ENCODE measurements at places on chromosomes 11 and 22.

DNA sequence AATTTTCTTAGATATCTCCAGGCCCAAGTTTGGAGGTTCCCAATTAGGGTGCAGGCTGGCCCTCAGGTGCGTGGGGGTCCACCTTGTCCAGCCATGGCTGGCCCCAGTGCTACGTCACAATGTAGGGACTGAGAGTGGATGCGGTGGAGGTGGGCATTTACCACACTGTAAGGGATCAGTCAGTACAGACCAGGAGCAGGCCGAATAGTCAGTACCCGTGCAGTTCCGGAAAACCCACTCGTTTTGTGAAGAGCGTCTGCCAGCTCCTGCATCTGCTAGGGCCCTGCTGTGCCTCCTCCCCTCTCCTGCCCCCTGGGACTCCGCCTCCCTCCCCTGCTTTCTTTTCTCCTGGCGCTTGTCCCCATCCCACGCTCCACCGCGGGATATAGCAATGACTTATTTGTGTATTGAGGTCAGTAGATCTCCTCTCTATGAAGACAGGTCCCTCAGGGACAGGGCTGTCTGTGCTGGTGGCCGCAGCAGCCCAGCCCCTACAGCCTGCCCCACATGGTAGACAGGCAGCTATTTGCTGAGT, 50.4 kb upstream of the SEPTIN5 start:
- DNase-seq, result no peak

DNA sequence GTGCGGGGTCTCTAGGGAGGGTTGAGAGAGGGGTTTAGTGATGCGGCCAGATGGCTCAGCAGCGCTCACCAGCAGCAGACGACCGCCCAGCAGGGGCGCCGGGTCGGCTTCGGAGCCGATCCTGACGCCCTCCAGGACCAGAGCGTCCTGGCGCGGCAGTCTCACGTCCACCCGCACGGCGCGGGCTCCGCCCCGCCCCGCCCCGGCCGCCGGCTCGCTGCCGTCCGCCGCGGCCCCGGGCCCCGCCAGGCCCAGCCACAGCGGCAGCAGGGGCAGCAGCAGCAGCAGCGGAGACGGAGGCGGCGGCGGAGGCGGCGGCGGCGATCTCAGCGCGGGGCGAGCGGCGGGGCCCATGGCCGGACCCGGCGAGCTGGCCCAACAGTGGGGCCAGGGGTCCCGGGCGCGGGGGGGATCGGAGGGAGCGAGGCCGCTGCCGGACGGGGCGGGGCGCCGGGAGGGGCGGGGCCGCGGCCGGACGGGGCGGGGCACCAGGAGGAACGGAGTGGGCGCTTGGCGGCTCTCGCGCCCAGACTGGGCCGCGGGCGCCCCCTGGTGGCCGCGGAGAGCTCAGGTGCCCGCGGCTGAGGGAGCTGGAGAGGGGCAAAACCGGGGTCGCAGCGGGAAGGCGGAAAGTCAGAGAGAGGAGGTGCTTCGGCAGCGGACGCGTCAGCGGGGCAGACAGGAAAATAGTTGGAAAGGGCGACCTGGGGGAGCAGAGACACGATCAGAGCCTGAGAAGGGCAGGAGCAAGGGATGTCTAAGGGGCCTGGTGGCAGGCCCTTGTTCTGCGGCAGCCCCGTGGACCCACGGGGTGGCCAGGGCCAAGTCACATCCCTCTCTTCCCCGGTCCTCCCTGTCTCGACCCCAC, at the start of gene RNF215:
Gene RNF215, minus strand, starts transcription at position 452 of the 868 bp plus-strand sequence. Its CDS starts 98 bp downstream, at position 354.
- peak; percentile 61 for DNase-seq

- peak; percentile 93 for DNase-seq
Measured at GRCh38 chr11:406796-407650, 7.8 kb downstream of the SIGIRR start.

DNA sequence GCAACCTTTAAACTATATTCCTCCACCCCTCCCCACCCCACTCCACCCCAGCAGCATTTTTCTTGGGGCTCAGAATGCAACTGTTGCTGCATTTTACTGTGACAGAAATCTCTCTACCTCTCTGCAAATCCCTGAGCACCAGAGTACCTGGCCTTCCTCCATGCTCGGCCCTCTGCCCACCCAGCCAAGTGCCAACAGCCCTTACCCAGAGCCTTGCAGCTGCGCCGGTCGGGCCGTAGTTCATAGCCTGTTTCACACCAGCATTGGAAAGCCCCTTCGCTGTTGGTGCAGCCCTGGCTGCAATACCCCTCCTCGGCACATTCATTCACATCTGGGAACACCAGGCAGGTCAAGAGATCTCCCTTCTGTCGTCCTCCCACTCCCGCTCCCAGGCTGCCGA, 23.4 kb downstream of the LRP4 start:
- no peak for DNase-seq

DNA sequence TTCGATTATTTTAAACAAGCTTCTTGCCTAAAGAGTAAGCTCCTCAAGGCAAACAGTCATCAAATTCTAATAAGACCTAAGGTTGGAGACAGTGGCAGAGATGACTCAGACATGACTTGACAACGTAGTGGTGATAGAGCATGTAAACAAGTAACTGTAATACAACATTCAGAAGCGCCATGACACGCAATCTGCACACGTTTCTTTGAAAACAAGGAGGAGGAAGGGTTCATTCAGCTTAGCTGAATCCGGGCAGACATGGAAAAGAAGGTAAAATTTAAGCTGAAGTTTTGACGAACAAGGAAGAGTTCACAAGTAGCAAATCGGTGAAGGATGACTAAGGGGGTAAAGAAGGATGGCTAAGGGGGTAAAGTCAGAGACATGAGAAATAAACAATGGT, 152.4 kb upstream of the ZC3H12C start:
- DNase-seq, result no peak

DNA sequence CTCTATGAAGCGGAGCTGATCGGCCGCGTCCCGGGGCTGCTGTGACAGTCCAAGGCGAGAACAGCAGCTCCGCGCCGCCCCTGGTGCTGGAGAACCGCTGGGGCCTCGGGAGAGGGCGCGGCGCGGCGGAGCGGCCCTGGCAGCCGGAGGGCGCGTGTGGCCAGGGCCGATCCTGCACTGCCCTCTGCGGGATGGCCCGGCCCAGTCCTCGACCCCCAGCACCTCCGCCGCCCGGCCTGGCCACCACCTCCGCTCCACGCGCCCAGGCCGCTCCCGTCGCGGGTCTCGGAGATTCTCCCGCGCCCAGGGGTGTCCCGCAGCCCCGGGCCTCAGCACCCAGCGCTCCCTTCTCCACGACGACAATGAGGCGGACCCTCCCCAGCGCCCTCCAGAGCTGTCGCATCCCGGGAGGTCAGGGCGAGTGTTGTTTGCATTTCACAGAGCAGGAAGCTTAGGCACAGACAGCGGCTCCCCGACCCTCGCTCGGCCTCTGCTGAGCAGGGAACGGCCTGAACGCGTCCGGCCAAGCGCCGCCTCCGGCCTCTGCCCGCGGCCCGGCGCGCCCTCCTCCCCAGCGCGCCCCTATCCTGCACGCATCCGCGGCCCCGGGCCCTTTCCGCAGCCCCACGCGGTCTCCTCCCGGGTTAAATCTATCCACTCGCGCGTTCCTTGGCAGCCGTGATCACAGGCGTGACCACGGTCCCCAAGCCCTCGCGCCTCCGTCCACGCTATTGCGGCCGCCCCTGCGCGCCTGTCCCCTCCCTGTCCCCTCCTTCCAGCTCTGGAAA, 109.7 kb downstream of the WNT7B start:
- DNase-seq, result no peak

GRCh38 chr11:12531681-12532080, 142.5 kb upstream of the TEAD1 start:
- no peak for DNase-seq

DNA sequence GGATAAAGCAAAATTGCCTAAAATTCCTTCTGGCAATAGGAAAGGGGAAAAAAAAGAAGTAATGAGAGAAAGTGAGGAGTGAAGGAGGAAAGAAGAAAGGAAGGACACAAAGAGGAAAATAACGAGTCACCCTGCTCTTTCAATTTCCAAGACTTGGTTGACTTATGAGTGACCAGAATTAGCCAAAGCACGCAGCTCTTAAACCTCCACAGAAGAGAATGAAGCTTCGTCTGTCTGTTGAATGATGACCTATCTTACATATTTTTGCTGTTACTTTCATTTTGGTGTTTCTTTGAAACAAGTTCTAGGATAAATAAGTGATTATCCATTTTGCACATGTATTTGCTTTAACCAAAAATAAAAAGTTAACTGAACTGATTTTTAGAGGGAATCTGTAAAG, 728 bp downstream of the MMP27 start:
- DNase-seq, result no peak

DNA sequence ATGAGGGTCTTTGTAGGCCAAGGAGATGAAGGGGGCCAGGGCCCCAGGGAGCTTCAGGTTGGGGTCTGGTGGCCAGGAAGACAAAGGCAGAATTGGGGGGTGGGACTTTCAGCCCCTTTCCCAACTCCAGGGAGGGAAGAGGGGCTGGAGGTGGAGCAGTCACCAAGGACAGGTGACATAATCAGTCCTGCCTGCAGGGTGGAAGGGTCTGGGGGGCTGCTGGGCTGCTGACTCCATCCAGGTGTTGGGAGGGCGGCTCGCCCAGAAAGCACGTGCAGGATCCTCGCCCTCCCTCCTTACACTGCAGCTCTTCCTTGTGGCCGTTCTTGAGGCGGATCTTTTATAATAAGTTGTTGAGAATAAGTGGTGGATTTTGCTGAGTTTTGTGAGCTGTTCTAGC, 1491.1 kb downstream of the TBC1D22A start:
- no peak for DNase-seq

- DNase-seq, result no peak
Measured at GRCh38 chr22:27801202-27801615, 347 bp downstream of the MN1 start.

- no peak for DNase-seq
Measured at GRCh38 chr11:82539669-82540068, 194.0 kb downstream of the FAM181B start.

DNA sequence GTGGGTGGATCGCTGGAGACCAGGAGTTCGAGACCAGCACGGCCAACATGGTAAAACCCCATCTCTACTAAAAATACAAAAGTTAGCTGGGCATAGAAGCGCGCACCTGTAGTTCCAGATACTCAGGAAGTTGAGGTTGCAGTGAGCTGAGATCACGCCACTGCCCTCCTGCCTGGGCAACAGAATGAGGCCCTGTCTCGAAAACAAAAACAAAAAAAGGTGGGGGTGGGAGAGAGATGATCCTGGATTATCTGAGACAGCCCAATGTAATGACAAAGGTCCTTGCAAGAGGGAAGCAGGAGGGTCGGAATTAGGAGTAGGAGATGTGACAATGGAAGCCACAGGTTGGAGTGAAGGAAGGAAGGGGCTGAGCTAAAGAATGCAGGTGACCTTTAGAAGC, 87.6 kb upstream of the APOA1 start:
- DNase-seq, result no peak

GRCh38 chr11:20283475-20283874, 80.0 kb upstream of the HTATIP2 start:
- DNase-seq, result no peak

DNA sequence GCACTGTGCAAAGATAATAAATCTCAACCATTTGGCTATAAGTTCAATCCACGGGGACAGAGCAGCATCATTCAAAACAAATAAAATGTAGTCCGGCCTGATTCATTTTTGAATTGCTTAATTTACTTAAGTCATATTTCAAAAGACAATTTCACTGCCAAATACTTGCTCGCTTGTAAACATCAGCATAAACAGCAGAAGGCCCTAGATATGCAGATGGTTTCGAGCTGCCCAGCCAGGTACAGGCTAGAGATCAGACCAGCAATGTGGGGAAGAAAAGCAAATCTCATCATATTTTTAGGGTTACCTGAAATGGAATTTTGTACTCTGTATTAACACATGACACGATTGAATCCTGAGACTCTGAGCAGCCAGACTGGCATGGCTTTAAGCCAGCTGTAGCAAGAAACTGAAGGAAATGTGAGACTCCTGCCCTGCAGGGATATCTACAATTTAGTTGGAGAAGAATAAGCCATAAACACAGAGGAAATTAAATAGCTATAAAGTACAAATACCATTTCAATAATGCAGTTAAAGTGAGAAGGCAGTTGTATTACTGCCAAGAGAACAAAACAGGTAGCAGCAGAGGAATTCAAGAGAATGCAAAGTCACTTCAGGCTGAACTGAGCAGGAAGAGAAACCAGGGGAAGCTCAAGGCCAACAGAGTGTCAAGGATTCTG, 440.3 kb downstream of the ETS1 start:
- DNase-seq, result no peak

DNA sequence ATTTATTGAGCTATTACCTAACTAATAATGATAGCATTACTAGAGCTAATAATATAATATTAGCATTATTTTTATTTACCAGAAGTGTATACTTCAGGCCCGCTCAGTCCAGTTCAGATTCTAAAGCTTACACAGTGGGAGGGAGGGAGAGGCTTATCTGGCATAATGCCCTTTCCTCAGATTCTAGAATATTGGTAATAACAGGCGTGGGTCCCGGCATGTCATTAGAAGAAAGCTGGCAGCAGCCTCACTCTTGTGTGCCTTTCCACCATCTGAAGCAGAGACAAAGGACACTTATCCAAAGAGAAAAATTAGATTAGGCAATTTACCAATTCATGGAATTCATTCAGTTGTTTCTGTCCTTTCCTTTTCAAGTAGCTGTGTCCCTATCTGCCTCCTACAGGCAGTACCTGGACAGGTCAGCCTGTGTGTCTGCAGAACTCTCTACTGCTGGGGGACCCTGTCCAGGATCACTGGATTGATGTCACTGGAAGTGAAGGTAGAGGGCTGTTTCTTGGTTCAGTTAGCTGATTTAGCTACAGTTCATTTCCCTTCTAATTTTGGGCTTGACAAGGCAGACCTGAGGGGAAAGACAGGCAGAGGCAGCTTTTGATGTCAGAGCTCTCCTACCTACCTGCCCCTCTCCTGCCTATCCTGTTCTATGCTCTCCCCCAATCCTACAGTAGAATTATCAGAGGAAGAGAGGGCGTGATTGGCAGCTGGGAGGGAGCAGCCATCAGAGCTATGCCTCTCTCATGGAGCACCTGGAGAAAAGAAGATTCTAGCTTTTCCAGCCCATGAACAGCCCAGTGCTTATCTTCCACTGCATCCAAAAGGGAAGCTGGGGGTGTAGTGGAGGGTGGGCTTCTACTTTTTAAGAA, 20.3 kb upstream of the CCDC90B start:
- DNase-seq, result no peak

- DNase-seq, result no peak
Measured at GRCh38 chr22:19884161-19884953, 29.7 kb upstream of the GNB1L start.
